ENCODE measurements at places on chromosomes 4 and X.

DNA sequence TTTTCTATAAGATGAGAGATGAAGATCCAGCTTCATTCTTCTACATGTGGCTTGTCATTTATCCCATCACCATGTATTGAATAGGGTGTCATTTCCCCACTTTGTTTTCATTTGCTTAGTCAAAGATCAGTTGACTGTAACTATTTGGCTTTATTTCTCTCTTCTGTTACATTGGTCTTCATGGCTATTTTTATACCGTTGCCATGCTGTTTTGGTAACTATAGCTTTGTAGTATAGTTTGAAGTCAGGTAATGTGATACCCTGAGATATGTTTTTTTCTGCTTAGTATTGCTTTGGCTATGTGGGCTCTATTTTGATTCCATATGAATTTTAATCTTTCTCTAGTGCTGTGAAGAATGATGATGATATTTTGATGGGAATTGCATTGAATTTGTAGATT lies 514.3 kb downstream of the GBA3 start:
- DNase-seq = no peak

GRCh38 chrX:120205816-120206753 lies 44.5 kb upstream of the ZBTB33 start:
- no peak for DNase-seq

DNA sequence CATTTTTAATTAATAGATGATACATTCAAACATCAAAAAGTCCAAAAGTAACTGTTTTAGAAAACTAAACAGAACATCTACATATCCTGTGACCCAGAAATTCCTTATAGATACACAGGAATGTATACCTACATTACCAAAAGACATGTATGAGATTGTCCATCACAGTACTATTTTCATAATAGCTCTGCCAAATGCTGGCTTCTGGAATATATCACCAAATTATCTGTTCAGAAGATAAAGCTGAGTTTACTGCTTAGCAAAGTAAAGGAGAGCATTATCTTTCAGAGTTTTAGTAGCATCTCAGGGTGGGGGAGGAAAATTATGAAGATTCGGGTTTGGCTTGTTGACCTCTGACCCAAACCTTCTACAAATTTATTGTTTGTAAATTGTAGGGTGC lies 368.9 kb upstream of the SLC7A11 start:
- DNase-seq = no peak

GRCh38 chr4:117014236-117014635 lies 71.1 kb downstream of the TRAM1L1 start:
- no peak for DNase-seq

- no peak for DNase-seq
Measured at GRCh38 chrX:108399418-108400165, 38.6 kb downstream of the COL4A6 start.

DNA sequence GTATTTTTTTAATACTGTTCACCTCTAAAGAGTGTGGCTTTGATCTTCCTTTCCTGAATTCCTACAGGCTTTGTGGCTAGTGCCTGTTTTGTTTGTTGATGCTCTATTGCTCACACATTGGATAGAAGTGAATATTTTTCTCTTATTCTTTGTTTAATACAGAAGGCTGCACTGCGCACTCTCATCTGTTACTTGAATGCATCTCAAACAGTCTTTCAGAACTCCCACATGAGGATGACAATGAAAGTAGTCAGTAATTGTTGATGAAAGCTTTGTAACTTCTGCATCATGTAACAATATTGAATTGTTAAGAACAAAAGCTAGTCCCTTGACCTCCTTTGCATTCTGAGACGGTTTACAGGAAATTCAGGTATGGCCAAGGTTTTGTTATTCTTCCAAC lies 29.1 kb upstream of the GALNT7 start:
- DNase-seq = no peak

DNA sequence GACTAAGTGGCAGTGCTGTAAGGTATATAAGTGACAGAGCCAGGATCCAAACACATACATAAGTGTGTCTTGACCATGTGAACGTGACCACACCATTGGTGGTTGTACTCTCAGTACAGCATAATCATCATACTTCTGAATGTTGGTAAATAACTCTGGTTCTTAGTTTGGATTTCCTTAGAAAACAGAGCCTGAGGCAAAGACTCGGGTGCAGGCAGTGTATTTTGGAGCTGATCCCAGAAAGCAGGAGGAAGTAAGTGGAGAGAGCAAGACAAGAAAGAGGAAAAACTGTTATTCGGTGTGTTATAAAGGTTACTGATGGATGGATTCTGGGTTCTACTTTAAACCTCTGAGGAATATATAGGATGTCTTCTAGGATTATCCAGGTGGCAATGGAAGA lies 127.9 kb downstream of the SLC39A8 start:
- no peak for DNase-seq

DNA sequence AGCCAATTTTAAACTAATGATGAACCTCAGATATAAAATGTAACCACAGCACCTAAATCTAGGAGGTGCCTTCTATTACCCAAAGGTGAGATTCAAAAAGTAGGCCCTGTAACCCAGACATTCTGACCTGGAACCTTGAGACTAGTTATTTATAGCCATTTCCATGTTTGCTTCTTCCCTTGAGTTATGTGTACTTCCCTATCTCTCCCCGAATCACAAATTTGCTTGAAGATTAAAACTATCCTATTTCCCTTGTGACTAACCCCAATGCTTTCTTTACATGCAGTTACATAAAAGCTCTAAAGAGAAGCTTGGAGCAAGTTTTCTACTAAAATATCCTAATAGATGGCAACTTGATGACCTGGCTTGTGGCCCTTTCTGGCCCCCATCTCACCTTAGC lies 32.6 kb upstream of the S100G start:
- no peak for DNase-seq

GRCh38 chr4:140469791-140470733 lies 28.0 kb downstream of the MGAT4D start:
- no peak for DNase-seq

DNA sequence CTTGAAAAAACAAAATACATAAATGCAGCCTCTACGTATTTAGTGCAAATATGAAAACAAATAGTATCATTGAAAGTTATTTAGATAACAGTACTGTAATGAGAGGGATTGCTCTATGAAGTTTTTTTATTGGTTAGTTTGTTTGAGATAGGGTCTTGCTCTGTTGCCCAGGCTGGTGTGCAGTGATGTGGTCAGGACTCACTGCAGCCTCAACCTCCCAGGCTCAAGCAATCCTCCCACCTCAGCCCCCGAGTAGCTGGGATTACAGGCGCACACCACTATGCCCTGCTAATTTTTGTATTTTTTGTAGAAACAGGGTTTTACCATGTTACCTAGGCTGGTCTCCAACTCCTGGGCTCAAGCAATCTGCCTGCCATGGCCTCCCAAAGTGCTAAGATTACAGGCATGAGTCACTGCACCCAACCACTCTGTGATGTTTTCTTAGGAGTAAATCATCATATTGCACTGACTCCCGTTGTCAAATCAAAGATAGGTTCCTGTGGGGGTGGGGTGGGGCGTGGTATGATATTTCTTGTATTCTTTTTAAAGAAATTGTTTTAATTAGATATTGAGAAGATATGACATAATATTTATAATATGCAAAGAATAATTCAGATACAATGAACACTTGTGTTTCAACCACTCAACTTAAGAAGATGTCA lies 75.8 kb downstream of the ATG4A start:
- DNase-seq = no peak

- DNase-seq = no peak
Measured at GRCh38 chr4:83723609-83724008, 187.7 kb downstream of the GPAT3 start.

GRCh38 chr4:106312377-106312776 lies 3.6 kb downstream of the TBCK start:
- DNase-seq = no peak
